ENCODE measurements at places on chromosomes 3 and 15.

GRCh38 chr3:48402281-48402732 is 27.6 kb downstream of the PLXNB1 start:
- no peaks in the 10 kb centered on the region for H3K27me3 ChIP-seq
- H3K27ac ChIP-seq, result peak overlapping the region; percentile 91
- peak; percentile 94 for DNase-seq
- H3K4me3 ChIP-seq, result peak overlapping the region; percentile 26
- peaks cover 27% of the 10 kb centered on the region for H3K4me1 ChIP-seq
- peaks cover 24% of the 10 kb centered on the region for H3K36me3 ChIP-seq

- H3K4me3 ChIP-seq, result no peak overlapping the region
- no peak overlapping the region for H3K27ac ChIP-seq
- H3K4me1 ChIP-seq, result peaks cover 15% of the 10 kb centered on the region
- no peak for DNase-seq
- no peaks in the 10 kb centered on the region for H3K36me3 ChIP-seq
Observed at GRCh38 chr15:92845126-92845508, 55.0 kb upstream of the CHD2 start.

- no peak overlapping the region for H3K4me3 ChIP-seq
- no peak overlapping the region for H3K27ac ChIP-seq
- H3K4me1 ChIP-seq, result peaks cover 52% of the 10 kb centered on the region
- H3K36me3 ChIP-seq, result peaks cover under 1% of the 10 kb centered on the region
Observed at GRCh38 chr3:34213478-34213877, 415.0 kb downstream of the PDCD6IP start.

GRCh38 chr3:23304424-23304823 is 101.3 kb downstream of the UBE2E2 start:
- no peaks in the 10 kb centered on the region for H3K27me3 ChIP-seq
- peaks cover 54% of the 10 kb centered on the region for H3K4me1 ChIP-seq
- peak overlapping the region; percentile 67 for H3K27ac ChIP-seq
- DNase-seq, result no peak
- peaks cover 2% of the 10 kb centered on the region for H3K36me3 ChIP-seq
- H3K4me3 ChIP-seq, result no peak overlapping the region

- H3K4me1 ChIP-seq, result no peaks in the 10 kb centered on the region
- no peaks in the 10 kb centered on the region for H3K27me3 ChIP-seq
- DNase-seq, result no peak
- H3K27ac ChIP-seq, result no peak within 1 kb of the TSS
- H3K36me3 ChIP-seq, result no peaks in the 10 kb centered on the region
- no peak within 1 kb of the TSS for H3K4me3 ChIP-seq
Observed at GRCh38 chr3:10108091-10108490, at the start of gene FANCD2OS. Gene FANCD2OS, minus strand, starts transcription at chr3:10108255. Its CDS starts 3,481 bp downstream, at chr3:10104774.

GRCh38 chr3:66442254-66443117 is 58.3 kb downstream of the LRIG1 start:
- H3K36me3 ChIP-seq, result peaks cover 7% of the 10 kb centered on the region
- peak overlapping the region; percentile 60 for H3K4me3 ChIP-seq
- H3K27ac ChIP-seq, result peak overlapping the region; percentile 98
- no peak for DNase-seq
- H3K27me3 ChIP-seq, result no peaks in the 10 kb centered on the region

- no peak overlapping the region for H3K4me3 ChIP-seq
- peak overlapping the region; percentile 98 for H3K27ac ChIP-seq
- H3K36me3 ChIP-seq, result peaks cover 2% of the 10 kb centered on the region
- DNase-seq, result no peak
- peaks cover 46% of the 10 kb centered on the region for H3K4me1 ChIP-seq
Observed at GRCh38 chr3:127000761-127001160, 17.8 kb downstream of the PLXNA1 start.

GRCh38 chr3:56737006-56737405 is 53.9 kb upstream of the TASOR start:
- H3K4me3 ChIP-seq, result no peak overlapping the region
- no peak for DNase-seq
- no peak overlapping the region for H3K27ac ChIP-seq
- no peaks in the 10 kb centered on the region for H3K4me1 ChIP-seq

- H3K4me3 ChIP-seq, result no peak overlapping the region
- peaks cover 15% of the 10 kb centered on the region for H3K4me1 ChIP-seq
- no peak for DNase-seq
- H3K27ac ChIP-seq, result no peak overlapping the region
- H3K27me3 ChIP-seq, result no peaks in the 10 kb centered on the region
Observed at GRCh38 chr3:147616998-147617619, 207.9 kb downstream of the ZIC1 start.

GRCh38 chr3:71497971-71498444 is 85.5 kb downstream of the FOXP1 start:
- peaks cover 7% of the 10 kb centered on the region for H3K36me3 ChIP-seq
- peaks cover 74% of the 10 kb centered on the region for H3K4me1 ChIP-seq
- DNase-seq, result no peak

GRCh38 chr3:52856666-52857065 is 21.8 kb upstream of the MUSTN1 start:
- H3K36me3 ChIP-seq, result peaks cover 5% of the 10 kb centered on the region
- no peak overlapping the region for H3K4me3 ChIP-seq
- no peak overlapping the region for H3K27ac ChIP-seq
- H3K27me3 ChIP-seq, result no peaks in the 10 kb centered on the region

DNA sequence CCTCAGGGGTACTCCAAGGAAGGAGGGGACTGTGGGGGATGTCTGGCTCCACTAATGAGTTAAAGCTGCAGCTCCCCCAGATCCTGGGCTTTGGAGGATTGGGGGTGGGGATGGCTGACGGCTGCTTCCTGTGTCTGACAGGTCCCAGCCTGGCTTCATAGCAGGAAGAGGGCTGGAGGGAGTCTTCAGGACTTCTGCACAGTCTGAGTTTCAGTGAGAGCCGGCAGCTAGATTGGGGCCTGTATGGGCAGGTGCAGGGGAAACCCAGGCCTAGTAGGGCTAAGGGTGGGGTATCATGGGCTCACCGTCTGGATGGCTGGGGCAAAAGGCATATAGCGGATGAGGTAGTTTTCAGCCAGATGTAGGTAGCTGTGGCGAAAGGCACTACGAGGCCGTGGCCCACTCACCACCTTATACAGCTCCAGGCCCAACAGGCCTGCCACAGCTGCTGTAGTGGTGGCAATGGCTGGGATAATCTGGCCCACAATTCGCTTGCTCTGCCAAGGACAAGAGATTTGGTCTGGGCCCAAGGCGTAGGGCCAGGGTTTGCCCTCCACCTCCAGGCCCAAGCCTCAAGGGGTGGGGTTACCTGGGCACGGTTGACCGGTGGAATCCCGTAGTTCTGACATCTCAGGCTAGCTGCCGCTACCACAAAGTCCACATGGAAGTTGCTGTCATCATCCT is 4.5 kb downstream of the INKA1 start:
- H3K27ac ChIP-seq, result peak overlapping the region; percentile 36
- H3K4me1 ChIP-seq, result peaks cover 44% of the 10 kb centered on the region
- H3K36me3 ChIP-seq, result peaks cover 3% of the 10 kb centered on the region
- H3K4me3 ChIP-seq, result no peak overlapping the region

- no peak overlapping the region for H3K4me3 ChIP-seq
- peaks cover 8% of the 10 kb centered on the region for H3K36me3 ChIP-seq
- H3K27ac ChIP-seq, result no peak overlapping the region
- H3K4me1 ChIP-seq, result peaks cover 3% of the 10 kb centered on the region
- no peak for DNase-seq
Observed at GRCh38 chr3:133877221-133877620, 18.5 kb downstream of the RAB6B start.

GRCh38 chr3:74897006-74897405 is 282.5 kb upstream of the CNTN3 start:
- DNase-seq, result no peak
- no peak overlapping the region for H3K27ac ChIP-seq
- H3K36me3 ChIP-seq, result no peaks in the 10 kb centered on the region
- no peaks in the 10 kb centered on the region for H3K4me1 ChIP-seq
- H3K4me3 ChIP-seq, result no peak overlapping the region
- H3K27me3 ChIP-seq, result no peaks in the 10 kb centered on the region

DNA sequence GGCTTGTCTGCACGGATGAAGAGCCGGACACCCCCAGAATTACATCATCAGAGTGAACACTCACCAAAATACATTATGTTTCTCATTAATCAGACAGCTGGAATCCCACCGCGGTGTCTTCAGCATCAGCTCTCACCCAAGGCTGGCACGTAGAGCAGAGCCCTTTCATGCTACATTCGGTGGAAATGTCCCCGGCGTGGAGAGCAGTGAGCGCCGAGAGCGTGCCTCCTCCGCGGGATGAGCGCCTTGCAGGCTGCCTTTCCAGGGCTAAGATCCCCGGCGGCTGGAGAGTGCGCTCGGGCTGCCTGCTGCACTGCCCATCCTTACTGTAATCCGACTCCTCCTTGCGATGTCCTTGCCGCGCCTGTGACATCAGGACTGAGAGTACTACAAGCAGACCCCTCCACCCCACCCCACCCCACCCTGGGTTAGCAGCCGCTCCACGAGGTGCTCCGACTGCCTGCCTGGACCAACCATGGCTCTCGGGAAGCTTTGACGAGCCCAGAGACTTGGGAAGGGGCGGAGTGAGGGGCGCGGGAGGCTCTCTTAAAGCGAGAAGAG is at the start of gene ZNF385D:
Gene ZNF385D, minus strand, starts transcription at position 380 of the 561 bp plus-strand sequence. Its CDS starts 294 bp downstream, at position 86.
- peak; percentile 91 for DNase-seq
- peaks cover 23% of the 10 kb centered on the region for H3K4me1 ChIP-seq
- no peak within 1 kb of the TSS for H3K27ac ChIP-seq

- H3K27ac ChIP-seq, result no peak overlapping the region
- H3K4me1 ChIP-seq, result no peaks in the 10 kb centered on the region
- H3K36me3 ChIP-seq, result peaks cover 1% of the 10 kb centered on the region
- no peak for DNase-seq
Observed at GRCh38 chr15:31317017-31317416, 9.6 kb upstream of the KLF13 start.

GRCh38 chr15:40042791-40043320 is 3.9 kb upstream of the SRP14 start:
- DNase-seq, result no peak
- H3K27ac ChIP-seq, result no peak overlapping the region
- H3K27me3 ChIP-seq, result no peaks in the 10 kb centered on the region
- peaks cover 50% of the 10 kb centered on the region for H3K4me1 ChIP-seq
- no peak overlapping the region for H3K4me3 ChIP-seq
- no peaks in the 10 kb centered on the region for H3K36me3 ChIP-seq

DNA sequence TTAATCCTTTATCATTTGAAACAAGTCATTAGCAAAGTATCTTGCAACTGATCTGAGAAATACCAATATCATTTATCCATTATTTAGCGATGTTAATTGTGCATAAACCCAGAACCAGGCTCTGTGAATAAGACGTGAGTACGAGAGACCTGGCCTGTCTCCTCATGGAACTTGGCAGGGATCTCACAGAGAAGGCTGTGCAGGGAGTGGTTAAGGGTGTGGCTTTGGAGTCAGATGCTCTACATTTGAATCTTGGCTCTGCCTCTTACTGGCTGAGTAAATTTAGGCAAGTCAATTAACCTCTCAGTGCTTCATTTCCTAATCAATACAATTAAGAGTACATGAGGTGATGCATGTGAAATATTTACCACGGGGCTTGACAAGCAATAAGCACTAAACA is 39.9 kb upstream of the TBL1XR1 start:
- no peaks in the 10 kb centered on the region for H3K27me3 ChIP-seq
- DNase-seq, result no peak
- H3K27ac ChIP-seq, result no peak overlapping the region
- no peak overlapping the region for H3K4me3 ChIP-seq
- H3K4me1 ChIP-seq, result peaks cover 3% of the 10 kb centered on the region

DNA sequence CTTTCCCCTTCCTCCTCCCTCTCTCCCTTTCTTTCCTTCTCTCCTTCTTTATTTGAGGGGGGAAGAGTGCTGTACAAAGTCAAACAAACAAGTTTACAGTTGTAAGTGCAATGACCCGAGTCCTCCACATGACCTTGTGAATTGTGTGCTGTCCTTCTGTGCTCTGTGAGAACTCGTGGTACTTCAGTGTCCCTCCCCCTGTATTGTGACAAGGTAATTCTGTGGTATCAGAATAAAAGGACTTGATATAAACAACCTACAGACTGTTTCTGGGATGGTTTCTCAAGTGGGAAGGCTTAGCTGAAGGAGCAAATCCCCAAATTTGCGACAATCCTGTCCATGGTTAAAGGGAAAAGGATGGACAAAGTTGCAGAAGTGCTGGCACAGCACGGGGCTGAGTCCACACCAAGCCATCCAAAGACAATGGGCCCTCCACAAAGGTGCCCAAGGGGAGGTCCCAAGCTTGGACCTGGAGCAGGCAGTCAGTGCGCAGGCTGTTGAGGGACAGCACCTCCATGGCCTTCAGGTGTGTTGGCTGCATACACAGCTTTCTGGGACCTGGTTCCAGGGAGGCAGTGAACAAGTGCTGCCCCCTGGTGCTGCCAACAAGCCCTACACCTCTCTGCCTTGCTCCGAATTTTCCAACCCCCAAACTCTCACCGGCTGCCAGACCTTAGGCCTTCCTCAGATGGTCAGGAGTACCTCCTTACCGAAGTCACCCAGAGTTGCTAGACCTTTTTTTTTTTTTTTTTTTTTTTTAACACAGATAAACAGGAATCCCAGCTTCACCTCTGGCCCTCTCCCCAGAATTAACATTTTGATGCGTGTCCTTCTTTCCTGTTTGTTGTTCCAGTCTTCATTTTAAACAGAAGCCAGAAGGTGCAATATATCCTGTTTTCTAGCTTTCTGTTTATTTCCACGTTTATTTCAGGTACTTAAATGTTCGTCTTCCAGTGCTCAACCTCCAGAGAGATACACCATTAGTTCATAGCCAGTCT is 2.6 kb upstream of the APEH start:
- H3K36me3 ChIP-seq, result peaks cover 4% of the 10 kb centered on the region
- peaks cover 31% of the 10 kb centered on the region for H3K4me1 ChIP-seq
- no peak for DNase-seq

GRCh38 chr3:108293858-108294257 is 2.5 kb upstream of the HHLA2 start:
- peaks cover 7% of the 10 kb centered on the region for H3K4me1 ChIP-seq
- H3K4me3 ChIP-seq, result no peak overlapping the region
- no peak overlapping the region for H3K27ac ChIP-seq
- DNase-seq, result no peak
- no peaks in the 10 kb centered on the region for H3K36me3 ChIP-seq
- no peaks in the 10 kb centered on the region for H3K27me3 ChIP-seq

DNA sequence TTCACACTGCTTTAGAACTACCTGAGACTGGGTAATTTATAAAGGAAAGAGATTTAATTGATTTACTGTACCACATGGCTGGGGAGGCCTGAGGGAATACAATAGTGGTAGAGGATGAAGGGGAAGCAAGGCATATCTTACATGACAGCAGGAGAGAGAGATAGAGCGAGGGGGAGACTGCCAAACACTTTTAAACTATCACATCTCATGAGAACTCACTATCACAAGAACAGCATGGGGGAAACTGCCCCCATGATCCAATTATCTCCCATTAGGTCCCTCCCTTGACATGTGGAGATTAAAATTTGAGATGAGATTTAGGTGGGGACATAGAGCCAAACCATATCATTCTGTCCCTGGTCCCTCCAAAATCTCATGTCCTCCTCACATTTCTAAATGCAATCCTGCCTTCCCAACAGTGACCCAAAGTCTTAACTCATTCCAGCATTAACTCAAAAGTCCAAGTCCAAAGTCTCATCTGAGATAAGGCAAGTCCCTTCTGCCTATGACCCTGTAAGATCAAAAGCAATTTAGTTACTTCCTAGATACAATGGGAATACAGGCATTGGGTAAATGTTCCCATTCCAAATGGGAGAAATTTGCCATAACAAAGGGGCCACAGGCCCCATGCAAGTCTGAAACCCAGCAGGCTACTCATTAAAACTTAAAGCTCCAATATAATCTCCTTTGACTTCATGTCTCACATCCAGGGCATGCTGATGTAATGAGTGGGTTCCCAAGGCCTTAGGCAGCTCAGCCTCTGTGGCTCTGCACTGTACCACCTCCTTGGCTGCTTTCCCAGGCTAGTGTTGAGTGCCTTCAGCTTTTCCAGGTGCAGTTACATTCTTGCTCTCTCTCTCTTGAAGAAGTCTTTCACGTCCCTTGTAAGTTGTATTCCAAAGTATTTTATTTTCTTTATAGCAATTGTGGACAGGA is 481.7 kb upstream of the TGFBR2 start:
- H3K4me1 ChIP-seq, result no peaks in the 10 kb centered on the region
- no peak overlapping the region for H3K27ac ChIP-seq
- no peaks in the 10 kb centered on the region for H3K27me3 ChIP-seq
- H3K4me3 ChIP-seq, result no peak overlapping the region
- DNase-seq, result no peak

All from chondrocyte (in vitro differentiated cells).